ENCODE measurements at places on chromosomes 4 and X.

- peak; percentile 74 for DNase-seq
These were observed 15.6 kb upstream of the CWH43 start for GRCh38 chr4:48970471-48970921.

- no peak for DNase-seq
These were observed 304.1 kb upstream of the TECRL start for GRCh38 chr4:64713256-64713840.

GRCh38 chrX:129945131-129945530 is 37.3 kb upstream of the BCORL1 start:
- no peak for DNase-seq

- no peak for DNase-seq
These were observed 22.1 kb downstream of the ANAPC10 start for GRCh38 chr4:145075742-145076468.

DNA sequence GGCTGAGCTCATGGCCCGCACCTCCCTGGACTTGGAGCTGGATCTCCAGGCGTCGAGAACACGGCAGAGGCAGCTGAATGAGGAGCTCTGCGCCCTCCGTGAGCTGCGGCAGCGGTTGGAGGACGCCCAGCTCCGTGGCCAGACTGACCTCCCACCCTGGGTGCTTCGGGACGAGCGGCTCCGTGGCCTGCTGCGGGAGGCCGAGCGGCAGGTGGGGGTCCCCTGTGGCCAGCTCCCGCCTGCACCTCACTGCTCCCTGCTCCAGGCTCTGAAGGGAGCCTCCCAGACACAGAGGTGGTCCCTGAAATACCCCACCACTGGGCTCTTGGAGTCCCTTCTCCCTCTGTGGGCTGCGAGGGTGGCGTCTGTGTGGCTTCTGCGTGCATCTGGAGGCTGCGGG is 18.0 kb upstream of the CLCN4 start:
- DNase-seq = no peak

DNA sequence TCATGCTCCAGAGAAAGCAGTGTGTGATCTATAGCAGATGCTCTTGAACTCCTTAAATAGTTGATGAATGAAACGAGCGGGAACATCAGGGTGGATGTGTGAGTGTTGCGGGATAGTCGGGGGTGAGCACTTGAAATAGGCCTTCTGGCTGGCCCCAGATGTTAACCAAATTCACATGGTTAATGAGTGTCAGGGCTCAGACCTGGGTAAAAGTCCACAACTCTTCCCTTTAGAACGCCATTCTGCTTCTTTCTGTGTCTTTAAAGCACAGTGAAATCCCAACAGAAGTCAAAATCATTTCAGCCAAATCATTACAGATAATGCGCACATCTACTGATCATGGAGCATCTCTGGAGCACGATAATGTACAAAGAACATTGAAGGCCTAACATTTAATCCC is 249.4 kb upstream of the BOD1L1 start:
- no peak for DNase-seq

- DNase-seq = no peak
These were observed 962.9 kb upstream of the GRID2 start for GRCh38 chr4:91340822-91341221.

DNA sequence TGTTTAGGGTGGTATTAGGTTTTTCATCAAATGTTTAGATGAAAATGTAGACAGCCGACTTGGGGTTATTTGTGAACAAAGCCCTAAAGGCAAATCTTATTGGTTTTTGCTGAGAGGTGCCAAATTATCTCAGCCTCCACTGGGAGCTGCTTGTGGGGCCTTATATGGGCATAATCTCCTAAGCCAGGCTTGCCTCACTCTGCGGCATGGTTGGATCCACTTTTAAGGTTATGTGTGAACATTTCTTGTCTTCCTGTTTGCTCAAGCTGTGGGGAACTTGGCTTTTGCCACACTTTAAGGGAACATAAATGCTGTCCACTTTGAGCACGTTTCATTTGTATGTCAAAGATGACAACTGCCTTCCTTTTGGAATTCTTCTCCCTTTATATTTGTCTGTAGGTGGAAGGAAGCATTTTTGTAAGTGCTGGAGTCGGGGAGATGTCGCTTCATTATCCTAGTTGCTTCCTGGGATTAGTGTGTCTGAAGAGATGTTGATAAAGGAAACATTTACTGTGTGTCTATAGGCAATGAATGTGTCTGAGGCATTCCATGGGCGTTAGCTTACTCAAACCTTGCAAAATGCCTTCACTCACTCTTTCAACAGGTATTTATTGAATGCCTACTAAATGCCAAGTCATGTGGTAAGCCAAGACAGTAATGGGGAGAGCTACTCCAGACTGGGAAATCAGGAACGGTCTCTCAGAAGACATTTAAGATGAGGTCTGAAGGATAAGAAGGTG is 78.3 kb downstream of the SLC9A6 start:
- no peak for DNase-seq

- no peak for DNase-seq
These were observed 66.6 kb downstream of the RXFP1 start for GRCh38 chr4:158588285-158588684.

Data from fibroblast of skin of left biceps (primary cell).